Activated naive CD4-positive, alpha-beta T cell treated with anti-CD3 and anti-CD28 coated beads, Interleukin-2, amount 50 U/mL, for 72 hours (primary cell): ENCODE measurements at places on chromosomes 3 and 15. TPM values are rescaled to one million over a fixed set of nuclear protein-coding genes. Genes with fewer than 3 reads are reported as not detected.

ROPN1B gene
- total RNA-seq, result not detected

CYP8B1 gene
- not detected for total RNA-seq

CACNA1D gene
- not detected for total RNA-seq

DNA sequence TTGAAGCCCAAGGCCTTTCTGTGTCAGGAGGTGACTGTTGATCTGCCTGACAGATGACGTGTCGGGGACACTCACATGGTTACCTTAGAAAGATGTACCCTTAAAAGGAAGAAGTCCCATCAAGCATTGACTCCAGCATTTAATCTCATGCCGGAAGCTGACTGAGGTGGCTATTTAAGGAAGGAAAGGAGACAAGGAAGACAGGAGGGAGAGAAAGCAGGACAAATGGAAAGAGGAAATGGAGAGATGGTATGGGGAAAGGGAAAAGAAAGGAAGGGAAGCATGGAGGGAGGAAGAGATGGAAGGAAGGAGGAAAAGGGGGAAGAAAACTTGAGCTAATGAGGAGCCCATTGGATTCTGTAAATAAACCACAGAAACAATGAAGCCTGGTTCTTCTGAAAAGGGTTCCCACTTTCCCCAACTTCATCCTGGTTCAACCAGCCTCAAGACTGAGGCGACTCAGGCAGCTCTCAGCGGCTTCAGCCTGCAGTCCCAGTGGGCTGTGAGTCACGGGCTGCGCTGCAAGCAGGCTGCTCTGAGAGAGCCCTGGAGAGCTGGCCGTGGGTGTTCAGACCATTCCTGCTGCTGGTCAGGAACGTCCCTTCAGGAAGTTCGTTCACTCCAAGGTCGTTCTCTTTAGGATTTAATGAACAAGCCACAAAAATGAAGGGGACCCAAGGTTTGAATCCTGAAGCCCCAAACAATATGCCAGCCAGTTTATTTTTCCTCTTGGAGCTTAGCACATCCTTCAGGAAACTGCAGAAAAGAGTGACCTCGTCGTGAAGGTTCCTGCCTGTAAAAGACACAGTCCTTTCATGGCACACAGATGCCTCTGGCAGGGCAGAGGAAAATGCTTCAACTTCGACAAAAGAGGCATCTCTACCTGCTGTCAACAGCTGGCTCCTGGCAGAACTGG lies 69.6 kb upstream of the THBS1 start:
- no peak for DNase-seq

GRCh38 chr3:16126634-16127033 lies 47.8 kb upstream of the GALNT15 start:
- DNase-seq, result no peak

- no peak for DNase-seq
Observed at GRCh38 chr3:15795651-15796308, 2.0 kb downstream of the ANKRD28 start.

- DNase-seq, result no peak
Observed at GRCh38 chr3:112598731-112599130, 36.9 kb downstream of the SLC35A5 start.

DNA sequence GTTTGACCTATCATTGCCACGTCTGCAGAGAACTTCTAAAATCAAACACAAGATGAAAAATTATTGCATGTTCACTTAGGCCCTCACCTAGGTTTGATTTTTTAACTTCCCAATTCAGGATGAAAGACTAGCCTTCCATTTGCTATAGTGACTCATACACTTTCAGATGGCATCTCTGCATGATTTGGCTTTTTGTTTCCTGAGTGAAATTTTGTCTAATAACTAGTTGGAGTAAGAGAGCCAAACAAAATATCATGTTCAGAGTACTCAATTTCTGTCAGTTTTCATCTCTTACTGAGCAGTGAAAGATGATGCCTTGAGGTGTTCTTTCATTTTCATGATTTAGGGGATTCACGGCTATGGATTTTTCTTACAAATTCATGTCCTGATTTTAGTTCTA lies 122.9 kb downstream of the NSUN3 start:
- no peak for DNase-seq

GRCh38 chr3:44885618-44886017 lies 11.2 kb downstream of the TGM4 start:
- no peak for DNase-seq

GRCh38 chr3:99625237-99625622 lies 13.2 kb upstream of the COL8A1 start:
- DNase-seq, result no peak

- no peak for DNase-seq
Observed at GRCh38 chr3:5347486-5347885, 160.0 kb downstream of the EDEM1 start.

GRCh38 chr3:36944641-36945270 lies at the start of gene TRANK1:
TRANK1 (minus strand) TSS chr3:36945054; CDS start chr3:36944809, 245 bp downstream.
- peak; percentile 79 for DNase-seq

DNA sequence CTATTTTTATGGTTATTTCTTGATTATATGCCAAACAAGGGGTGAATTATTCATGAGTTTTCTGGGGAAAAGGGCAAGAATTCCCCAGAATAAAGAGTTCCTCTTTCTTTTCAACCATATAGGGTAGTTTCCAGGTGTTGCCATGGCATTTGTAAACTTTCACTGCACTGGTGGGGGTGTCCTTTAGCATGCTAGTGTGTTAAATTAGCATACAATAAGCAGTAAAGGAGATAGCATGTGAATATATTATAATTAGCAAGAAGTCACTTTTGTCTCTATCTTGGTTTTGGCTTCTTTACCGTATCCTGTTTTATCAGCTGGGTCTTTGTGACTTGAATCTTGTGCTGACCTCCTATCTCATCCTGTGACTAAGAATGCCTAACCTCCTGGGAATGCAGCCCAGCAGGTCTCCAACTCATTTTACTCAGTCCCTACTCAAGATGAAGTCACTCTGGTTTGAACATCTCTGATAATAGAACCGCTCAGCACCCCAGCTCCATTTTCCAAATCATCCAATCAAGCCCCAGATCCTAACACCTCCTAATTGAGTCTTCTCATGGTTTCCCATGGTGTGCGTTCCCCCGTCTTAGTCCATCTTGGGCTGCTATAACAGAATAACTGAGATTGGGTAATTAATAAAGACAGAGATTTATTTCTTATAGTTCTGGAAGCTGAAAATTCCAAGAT lies 3.4 kb upstream of the SELENOT start:
- no peak for DNase-seq

- DNase-seq, result no peak
Observed at GRCh38 chr3:143302638-143303171, 183.1 kb downstream of the CHST2 start.

- no peak for DNase-seq
Observed at GRCh38 chr3:66312039-66312438, 91.2 kb downstream of the SLC25A26 start.

GRCh38 chr3:167929968-167930367 lies 165.8 kb downstream of the GOLIM4 start:
- DNase-seq, result no peak

DNA sequence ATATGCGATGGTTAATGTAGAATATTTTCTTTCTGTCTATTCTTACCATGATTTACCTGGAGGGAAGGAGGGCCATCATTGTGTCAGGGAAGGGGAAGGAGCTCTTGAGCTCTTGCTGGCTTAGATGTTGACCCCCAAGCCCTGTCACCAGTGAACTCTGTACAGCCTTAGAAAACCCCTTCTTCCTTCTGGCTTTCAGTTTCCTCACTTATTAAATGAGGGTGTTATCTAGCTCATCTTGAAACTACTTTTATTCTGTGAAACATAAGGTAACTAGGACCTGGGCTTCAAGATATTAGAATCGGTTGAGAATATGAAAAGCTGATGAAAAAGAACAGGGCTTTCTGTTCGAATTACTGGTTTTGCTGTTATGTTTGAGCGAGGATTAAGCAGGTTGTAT lies 25.1 kb upstream of the UTS2B start:
- no peak for DNase-seq

DNA sequence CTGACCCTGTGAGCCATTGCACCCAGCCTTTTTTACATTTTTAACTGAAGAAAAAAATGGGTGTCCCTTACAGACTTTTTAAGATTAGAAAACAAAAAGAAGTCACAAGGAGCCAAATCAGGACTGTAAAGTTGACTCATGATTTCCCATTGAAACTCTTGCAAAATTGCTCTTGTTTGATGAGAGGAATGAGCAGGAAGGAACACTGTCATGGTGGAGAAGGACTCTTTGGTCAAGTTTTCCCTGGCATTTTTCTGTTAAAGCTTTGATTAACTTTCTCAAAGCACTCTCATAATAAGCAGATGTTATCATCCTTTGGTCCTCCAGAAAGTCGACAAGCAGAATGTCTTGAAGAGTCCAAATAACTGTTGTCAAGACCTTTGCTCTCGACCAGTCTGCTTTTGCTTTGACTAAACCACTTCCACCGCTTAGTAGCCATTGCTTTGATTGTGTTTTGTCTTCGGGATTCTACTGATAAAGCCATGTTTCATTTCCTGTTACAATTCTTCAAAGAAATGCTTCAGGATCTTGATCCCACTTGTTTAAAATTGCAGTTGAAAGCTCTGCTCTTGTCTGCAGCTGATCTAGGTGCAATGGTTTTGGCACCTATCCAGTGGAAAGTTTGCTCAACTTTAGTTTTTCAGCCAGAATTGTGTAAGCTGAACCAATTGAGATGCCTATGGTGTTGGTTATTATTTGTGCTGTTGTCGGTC lies 369.4 kb downstream of the MAGI1 start:
- DNase-seq, result no peak

GRCh38 chr3:38545550-38545949 lies 49.4 kb downstream of the EXOG start:
- no peak for DNase-seq

DNA sequence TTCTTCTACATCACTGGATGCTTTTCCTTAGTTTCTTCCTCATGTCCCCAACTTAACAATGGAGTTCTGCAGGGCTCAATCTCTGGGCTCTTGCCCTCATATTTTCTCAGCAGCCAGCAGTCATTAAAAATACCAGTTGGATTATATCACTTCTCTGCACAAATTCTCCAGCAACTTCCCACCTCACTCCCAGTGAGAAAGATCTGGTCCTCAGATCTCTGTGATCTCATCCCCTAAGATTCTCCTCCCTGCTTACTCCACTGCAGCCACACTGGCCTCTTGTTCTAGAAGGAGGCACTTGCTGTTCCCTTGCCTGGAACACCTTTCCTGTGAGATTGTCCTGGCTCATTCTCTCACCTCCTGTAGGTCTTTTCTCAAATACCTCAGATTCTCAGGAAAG lies 6.1 kb downstream of the ERICH6 start:
- no peak for DNase-seq

DNA sequence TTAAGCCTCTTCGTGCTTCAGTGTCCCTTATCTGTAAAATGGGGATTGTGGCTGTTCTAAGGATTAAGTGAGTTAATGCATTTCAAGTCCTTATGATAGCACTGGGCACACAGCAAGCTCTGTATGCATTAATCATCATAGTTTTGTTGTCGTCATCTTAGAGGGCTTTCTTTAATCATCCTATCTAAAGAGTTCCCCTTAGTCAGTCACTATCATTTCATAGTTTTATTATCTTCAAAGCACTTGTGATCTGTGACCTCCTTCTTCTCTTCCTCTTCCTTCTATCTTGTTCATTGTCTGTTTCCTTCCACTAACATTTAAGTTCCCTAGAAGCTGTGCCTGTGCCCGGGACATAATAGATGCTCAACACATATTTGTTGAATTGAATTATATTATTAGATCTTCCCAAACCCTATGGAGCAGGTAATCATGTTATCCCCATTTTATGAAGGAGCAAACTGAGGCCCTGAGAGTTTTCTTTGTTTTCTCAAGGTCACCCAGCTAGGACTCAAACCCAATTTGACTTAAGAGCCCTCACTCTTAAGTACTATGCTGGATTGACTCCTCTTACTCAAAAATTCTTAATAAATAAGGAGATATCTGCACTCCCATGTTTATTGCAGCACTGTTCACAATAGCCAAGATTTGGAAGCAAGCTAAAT lies 24.1 kb downstream of the DUOX2 start:
- no peak for DNase-seq

GRCh38 chr15:100189849-100190248 lies 151.9 kb downstream of the ADAMTS17 start:
- no peak for DNase-seq

- DNase-seq, result no peak
Observed at GRCh38 chr3:194638991-194639605, 5.9 kb upstream of the TMEM44 start.

DNA sequence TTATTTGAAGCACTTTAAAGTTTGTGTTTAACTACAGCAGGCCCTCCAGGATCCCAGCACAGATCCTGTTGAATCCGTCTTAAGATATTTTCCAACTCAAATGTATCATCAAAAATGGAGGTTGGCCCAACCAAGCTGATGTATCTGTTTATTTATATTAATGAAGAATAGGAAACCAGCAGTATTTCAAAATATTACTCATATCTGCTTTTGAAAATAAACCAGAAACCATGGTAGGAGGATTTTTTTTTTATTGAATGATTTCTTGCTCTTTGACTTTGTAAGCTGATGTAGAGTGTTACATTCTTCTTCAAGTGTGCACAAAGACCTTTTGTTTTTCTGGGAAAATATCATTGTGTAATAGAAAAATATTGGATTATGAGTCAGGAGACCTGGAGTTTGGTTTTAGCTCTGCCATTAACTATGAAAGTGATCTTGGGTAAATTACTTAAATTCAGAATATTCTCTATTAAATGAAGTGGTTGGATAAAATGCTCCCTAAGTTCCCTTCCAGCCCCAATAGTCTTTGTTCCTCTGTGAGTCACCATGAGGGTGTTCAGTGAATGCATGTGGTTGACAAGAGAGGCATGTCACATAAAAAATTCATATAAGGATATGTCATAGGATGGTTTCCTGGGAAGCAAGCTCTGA lies 221.3 kb upstream of the GAP43 start:
- DNase-seq, result no peak

DNA sequence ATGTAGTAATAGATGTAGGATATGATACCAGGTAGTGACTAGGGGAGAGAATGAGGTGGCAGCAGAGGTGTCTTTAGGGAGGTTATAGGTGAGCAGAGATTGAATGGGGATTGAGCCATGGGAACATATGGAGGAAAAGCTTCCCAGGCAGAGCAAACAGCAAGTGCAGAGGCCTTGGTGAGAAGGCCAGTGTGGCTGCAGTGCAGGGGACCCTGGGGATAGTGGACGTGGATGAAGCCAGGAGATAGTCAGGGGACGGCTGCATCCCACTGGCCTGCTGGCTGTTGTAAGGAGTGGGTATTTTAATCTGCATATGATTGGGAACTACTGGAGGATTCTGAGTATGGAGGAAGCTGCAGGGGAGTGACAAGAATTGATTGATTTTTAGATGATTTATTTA lies 62.7 kb upstream of the TRAK1 start:
- DNase-seq, result no peak

- DNase-seq, result no peak
Observed at GRCh38 chr3:175672119-175672689, 813.1 kb downstream of the NAALADL2 start.
